ENCODE measurements at places on chromosomes 12 and 14.
A peak's percentile ranks its signal among the peaks of the same experiment; 100 is the strongest.

DNA sequence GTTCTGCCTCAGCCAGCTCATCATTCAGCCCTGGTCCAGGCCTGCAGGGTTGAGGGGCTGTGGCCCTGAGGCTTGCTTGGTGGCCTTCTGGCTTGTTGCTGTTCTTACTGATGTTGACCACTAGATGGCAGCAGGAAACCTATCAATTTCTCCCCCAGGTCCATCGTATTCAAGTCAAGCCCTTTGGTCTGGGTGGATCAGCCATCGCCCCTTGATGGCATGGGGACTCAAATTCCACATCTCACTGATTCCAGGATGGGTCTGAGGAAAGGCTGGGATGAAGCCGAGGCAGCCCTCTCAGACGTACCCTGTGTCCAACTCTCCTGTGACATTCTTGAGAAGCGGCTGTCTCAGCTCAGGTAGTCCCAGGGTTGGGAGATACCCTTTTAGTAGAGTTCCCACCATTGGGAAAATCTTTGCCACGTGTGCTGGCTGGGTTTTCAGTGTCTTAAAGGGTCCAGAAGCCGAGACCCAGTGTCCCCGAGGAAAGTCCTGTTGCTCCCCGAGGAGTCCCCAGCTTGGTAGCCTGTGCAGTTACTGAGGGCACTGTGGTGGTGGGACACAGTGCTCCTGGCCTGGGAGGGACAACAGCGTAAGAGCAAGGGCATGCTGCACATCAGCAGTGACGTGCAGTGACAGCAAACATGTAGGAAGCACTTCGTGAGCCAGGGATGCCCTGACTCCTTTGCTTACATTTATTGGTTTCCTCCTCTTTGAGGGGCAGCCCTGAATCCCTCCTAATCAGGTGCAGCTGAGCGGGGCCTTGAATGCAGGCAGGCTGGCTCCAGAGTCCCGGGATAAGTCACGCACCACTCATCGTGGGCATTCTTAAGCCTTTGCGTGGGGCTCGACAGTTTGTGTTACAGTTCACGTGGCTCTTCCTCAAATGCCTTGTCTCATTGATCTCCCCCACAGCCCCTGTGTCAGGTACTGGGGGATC is 58.6 kb downstream of the TSPAN9 start:
- DNase-seq, result peak; percentile 47

DNA sequence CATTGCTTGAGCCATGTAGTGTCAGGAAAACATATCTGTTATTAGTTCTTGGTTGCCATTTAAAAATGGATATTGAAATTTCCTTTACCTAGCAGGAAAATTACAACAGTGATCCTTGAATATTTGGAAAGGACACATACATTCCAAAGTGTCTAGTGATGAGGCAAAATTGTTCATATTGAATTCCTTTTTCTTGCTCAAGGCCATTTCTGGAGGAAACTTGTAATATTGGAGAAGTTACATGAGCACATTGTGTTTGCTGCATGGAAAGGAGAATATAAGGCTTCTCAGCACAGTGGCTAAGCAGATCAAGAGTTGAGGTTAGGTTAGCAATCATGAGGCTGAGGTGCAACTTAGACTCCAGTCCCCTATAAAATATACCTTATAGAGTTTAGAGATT is 121.9 kb downstream of the PDE3A start:
- DNase-seq, result no peak

GRCh38 chr12:2739832-2740641 is 54.7 kb upstream of the FKBP4 start:
- no peak for DNase-seq

DNA sequence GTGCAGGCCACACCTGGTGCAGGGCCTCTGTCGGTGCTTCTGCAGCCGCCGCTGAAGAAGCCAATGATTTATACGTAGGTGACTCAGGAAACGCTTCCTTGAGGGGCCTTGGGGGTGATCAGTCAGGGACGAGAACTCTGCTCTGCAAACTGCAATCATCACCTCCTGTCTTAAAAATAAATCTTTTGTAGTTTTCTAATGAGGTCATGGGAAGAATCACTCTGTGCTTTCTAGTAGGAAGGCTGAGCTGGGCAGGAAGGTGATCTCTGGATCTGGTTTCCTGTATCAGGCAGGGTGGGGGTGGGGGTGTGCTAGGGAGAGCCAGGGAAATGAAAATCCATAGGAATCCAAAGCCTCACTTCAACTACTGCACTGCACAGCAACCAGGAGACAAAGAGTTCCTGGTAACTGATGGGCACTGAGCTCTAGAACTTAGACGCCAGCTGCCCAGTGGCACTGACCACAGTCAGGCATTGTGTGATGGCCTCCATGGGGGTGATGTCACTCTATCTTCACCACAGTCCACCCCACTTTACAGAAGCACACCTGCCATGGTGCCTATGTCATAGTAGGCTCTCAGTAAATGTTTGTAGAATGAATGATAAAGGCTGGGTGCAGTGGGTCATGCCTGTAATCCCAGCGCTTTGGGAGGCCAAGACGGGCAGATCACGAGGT is 292.4 kb upstream of the PWP1 start:
- no peak for DNase-seq

DNA sequence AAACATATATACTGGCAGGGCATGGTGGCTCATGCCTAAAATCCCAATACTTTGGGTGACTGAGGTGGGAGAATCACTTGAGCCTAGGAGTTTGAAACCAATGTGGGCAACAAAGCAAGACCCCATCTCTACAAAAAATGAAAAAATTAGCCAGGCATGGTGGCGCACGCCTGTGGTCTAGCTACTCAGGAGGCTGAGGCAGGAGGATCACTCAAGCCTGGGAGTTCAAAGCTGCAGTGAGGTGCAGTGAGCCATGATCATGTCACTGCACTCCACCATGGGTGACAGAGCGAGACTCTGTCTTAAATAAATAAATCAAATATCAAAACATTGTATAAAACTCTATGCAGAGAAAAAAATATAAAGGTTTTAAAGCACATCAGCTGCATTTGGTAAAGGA is 5.2 kb downstream of the FMNL3 start:
- no peak for DNase-seq

GRCh38 chr14:71384007-71384845 is 477.0 kb downstream of the PCNX1 start:
- no peak for DNase-seq

DNA sequence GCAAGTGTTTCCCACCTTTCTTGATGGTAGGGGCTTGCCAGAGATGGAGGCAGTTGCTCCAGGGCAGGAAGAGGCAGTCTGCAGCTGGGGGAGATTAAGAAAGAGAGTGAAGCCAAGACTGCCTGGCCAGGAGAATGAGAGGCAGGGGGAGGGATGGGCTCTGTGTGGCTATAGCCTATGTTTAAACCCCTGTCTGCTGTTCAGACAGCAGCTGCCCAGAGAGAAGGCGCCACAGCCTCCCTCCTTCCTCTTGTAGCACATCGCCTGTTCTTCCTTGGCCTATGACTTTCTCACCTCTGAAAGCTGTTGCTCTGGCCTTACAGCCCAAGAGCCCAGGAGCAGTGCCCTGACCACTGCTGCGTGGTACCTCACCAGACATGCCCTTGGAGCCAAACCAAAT is 61.7 kb downstream of the EMP1 start:
- no peak for DNase-seq

DNA sequence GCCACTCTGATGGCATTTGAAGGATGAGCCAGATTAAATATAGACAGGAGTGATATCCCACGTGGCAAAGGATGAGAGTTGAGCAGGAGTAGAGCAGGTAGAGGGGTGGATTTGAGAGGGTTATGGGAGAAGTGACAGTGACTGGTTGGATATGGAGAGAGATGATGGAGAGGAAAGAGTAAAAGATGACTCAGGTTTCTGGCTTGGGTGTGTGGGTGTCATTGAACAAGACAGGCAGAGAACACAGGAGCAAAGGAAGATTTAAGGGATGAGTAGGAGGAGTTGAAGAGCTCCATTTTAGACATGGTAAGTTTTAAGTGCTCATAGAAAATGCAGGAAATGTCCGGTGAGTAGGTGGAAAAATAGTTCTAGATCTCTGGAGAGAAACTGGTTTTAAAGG is 136.9 kb downstream of the EGLN3 start:
- DNase-seq, result no peak

DNA sequence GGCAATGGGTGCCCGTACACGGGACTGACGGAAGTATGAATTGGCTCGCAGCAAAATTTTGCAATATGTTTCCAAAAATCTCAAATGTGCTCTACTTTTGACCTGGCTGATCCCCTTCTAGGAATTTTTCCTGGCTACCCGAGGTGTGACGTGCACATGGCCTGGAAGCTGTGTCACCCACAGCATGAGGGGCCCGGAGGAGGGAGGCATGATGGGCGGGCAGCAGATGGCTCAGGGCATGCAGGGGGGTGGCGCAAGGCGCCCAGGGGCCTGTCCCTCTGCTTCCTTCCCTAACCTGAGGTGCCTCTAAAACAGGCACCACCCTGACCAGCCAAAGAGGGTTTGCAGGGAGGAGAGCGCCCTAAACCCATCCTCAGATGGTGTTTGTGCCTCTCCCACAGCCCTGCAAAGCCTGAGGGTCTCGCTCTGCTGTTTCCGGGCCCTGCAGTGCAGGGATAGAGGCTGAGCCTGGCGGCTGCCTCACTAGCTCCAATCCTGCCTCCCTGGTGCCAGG is 6.7 kb downstream of the GPR132 start:
- no peak for DNase-seq

GRCh38 chr14:74980398-74980730 is 22.4 kb upstream of the EIF2B2 start:
- DNase-seq, result no peak

GRCh38 chr12:7868391-7868790 is 4.3 kb downstream of the SLC2A14 start:
- DNase-seq, result no peak

GRCh38 chr12:6306599-6307220 is 3.8 kb upstream of the PLEKHG6 start:
- DNase-seq, result no peak

GRCh38 chr12:127620735-127621355 is 646.1 kb upstream of the TMEM132C start:
- no peak for DNase-seq

GRCh38 chr12:57741844-57742738 is 2.7 kb upstream of the TSPAN31 start:
- DNase-seq, result peak; percentile 85

DNA sequence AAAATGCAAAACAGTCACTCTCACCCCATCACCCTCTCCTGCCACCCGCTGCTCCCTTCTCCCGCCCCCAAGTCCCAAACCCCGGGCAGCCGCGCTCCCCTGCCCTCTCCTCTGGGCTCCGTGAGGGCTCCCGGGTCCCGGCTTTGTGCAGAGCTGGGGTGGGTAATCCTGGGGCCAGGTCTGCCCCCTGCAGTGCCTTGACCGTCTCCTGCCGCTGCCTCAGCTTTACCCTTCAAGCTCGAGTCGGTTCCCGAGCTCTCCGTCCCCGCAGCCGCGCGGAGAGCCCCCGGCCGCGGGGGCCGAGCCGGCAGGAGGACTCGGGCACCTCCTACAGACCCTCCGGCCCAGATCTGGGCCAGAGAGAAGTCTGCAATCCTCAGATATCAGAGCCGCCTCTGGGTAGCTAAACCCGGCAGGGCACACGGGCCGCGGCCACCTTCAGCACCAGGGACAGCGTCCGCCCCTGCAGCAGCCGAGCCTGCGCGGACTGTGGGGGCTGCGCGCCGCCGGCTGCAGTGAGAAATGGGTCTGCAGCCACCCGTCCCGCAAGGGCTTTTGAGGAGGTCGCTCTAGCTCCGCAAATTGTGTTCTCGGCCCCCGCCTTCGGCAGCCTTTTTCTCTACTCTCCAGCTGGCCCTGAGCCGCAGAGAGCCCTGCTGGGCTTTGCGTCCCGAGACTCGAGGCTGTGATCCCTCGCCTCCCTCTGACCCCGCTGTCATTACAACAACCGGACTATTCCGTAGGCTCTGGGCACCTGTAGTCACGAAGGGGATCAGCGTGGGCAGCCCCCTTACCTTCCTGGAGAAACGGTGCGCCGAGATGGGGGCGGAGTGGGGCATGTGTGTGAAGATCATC is 1.2 kb downstream of the PRMT8 start:
- DNase-seq, result no peak

DNA sequence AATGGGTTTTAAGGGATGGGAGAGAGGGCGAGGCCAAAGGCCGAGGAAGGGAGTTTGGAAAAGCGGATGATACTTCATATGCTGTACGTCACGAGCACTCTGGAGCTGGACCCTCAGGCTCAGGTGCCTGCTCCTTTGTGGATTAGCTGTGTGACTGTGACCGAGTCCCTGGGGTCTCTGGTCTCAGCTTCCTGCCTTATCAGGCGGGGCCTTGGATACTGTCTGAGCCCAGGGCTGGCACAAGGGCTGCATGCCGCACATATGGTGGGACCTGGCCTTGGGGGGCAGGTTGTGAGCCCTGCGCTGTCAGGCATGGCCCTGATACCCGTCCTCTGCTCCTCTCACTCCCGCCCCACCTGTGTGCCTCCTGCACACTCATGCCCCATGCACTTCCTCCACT is 95.3 kb downstream of the ADGRD1 start:
- DNase-seq, result no peak

DNA sequence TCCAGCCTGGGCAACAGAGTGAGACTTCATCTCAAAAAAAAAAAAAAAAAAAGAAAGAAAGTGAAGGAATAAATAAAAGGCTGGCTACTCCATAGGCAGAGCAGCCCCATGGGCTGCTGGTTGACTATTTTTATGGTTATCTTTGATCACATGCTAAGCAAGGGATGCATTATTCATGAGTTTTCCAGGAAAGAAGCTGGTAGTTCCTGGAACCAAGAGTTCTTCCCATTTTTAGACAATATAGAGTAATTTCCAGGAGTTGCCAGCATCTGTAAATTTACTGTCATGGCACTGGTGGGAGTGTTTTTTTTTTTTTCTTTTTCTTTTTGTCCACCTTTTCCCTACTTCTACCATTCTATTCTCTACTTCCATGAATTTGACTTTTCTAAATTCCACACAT is 24.2 kb downstream of the FGD4 start:
- no peak for DNase-seq

DNA sequence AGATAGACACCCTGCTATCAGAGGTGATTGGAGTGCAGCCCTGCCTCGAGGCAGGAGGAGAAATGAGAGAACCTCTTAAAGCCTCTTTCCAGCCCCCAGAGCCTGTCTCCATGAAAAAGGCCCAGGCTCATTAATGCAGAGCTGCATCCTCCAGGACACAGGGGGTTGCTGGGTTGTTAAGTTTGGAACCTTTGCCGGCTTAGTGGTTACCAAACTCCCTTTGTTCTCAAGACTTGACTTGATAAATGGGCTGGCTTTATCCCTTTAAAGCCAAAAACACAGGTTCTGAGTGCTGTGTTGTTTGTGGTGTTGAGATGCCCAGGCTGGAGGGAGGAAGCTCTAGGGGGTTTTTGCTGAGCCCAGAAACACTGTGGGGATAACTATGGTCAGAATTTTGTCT is 71.0 kb downstream of the DAD1 start:
- no peak for DNase-seq

DNA sequence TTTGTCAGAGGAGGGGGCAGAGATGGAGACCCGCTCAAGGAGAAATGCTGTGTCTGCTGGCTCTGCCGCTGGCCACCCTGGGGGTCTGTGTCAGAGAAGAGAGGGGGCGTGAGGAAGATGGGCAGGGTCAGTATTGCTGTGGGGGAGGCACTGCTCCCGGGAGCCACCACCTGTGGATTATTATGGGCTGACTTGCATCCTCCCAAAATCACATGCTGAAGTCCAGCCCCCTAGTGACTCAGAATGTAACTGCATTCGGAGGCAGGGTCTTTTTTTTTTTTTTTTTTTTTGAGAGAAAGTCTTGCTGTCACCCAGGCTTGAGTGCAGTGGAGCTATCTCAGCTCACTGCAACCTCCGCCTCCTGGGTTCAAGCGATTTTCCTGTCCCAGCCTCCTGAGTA is 12.3 kb downstream of the ABCD4 start:
- no peak for DNase-seq

- DNase-seq, result no peak
Measured at GRCh38 chr12:131909081-131909751, 14.8 kb downstream of the ULK1 start.

- DNase-seq, result no peak
Measured at GRCh38 chr14:81484120-81484519, 49.5 kb downstream of the SEL1L start.

- no peak for DNase-seq
Measured at GRCh38 chr12:59654061-59654460, 58.2 kb downstream of the SLC16A7 start.
